ENCODE measurements at places on chromosomes 1 and 21. TPM values are rescaled to one million over a fixed set of nuclear protein-coding genes. Genes with fewer than 3 reads are reported as not detected.
A peak's percentile ranks its signal among the peaks of the same experiment; 100 is the strongest.

DNA sequence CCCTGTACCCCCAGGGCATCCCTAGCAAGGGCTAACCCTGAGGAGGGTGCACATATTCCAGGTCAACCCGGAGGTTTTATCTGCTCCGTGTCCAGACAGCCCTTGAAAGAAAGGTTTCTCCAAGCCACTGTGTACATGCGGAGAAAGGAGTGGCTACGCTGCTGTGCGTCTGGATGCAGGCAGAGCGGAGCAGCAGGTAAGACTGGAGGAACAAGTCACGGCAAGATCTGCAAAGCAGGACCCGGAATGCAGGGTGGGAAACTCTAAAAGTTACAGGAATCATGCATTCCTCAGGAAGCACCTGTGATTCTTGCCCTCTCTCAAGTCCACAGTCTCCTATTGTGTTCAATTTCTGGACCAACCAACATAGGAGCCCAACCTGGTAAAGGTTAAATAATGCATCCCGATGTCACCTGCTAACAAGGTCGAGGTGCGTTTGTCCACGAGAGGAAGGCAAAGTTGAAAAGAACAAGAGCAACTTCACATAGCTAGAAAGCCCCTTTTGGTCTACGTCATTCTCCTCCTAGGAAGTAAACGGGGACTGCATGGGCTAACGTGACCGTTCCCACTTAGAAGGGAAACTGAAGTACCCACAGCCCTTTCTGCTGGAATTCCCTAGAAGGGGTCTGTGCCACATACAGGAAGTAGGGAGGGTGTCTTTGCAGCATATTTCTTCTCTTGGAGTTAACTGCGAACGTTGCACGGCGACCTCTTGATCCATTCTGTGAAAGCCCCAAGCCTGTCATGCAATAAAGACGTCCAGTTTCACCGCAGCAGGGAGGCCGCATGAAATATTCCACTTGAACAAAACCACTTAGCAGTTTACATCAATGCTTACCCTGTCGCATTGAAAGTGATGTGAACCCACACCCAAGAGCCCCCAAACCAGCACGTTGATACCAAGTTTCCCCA, 5.8 kb downstream of the TIAM1 start:
- no peak for DNase-seq

- peak; percentile 59 for DNase-seq
Measured at GRCh38 chr1:43776043-43776761, 68.9 kb downstream of the ST3GAL3 start.

GRCh38 chr21:26732432-26733221, 112.6 kb downstream of the ADAMTS1 start:
- DNase-seq, result peak; percentile 56

- DNase-seq, result no peak
Measured at GRCh38 chr1:61028136-61028535, 54.2 kb upstream of the NFIA start.

DNA sequence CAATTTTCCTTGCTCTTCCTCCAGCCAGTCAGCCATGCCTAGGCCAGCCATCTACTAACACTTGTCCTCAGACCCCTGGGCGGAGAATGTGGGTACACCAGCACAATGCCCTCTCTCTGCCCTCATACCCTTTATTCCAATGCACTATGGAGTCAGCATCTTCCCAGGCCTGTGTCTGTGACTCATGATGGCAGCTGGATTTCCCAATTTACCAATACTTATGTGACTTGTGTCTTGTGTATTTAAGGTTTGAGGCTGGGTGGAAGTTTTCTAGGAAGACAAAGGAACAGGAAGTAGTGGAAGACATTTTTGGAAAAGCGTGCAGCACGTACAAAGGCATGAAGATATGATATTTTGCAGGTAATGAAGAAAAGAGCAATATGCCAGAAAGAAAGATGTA, 114.3 kb downstream of the NMNAT2 start:
- DNase-seq, result no peak

- no peak for DNase-seq
Measured at GRCh38 chr1:180237869-180238476, 7.9 kb downstream of the LHX4 start.

DNA sequence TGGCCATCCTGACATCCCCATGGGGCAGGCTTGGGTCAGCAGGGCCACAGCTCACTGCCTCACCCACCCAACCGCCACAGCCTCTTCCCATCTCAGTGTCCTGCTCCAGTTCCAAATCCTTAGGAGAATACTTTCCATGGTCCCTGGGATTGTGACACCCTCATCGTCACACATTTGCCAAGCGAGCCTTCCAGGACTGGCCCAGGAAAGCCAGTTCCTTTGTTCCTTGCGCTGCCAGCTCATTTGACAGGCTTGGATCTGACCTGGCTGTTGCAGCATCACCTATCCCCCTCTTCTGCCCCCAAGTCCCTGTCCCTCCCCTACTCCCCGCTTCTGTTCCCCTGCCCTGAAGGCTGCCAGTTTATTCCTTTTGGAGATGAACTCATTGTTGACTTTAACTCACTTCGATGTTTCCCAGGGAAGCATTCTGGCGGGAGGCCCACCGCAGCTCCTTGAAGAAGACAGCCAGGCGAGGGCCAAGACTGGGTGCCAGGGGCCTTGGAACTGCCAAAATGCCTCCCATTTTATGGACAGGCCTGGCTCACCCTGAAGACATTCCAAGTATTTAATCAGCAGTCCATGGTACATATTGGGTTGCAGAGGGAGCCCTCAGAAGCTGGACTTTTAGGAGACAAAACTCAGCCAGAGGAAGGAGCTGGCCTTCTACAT, 10.2 kb upstream of the GNL2 start:
- peak; percentile 10 for DNase-seq

- DNase-seq, result no peak
Measured at GRCh38 chr1:85089203-85089602, 40.9 kb upstream of the MCOLN3 start.

LCE1B gene
- not detected for total RNA-seq

NMNAT2 gene
- 1.3 TPM for total RNA-seq

SLC26A9 gene
- total RNA-seq, result not detected

TEDDM1 gene
- not detected for total RNA-seq

ECM1 gene
- total RNA-seq, result 24.5 TPM

NFIA gene
- 4.8 TPM for total RNA-seq

AKNAD1 gene
- 1.6 TPM for total RNA-seq

OLFML2B gene
- total RNA-seq, result 5.2 TPM

COL6A2 gene
- 812 TPM for total RNA-seq
